ENCODE measurements at places on chromosomes 5 and 9.
A peak's percentile ranks its signal among the peaks of the same experiment; 100 is the strongest.

GRCh38 chr5:43154469-43154868 is 33.8 kb downstream of the ZNF131 start:
- DNase-seq, result peak; percentile 58

- DNase-seq, result peak; percentile 20
These were observed 86.5 kb upstream of the PLPP1 start for GRCh38 chr5:55621229-55621628.

GRCh38 chr9:137021979-137022661 is 5.9 kb downstream of the ABCA2 start:
- no peak for DNase-seq

DNA sequence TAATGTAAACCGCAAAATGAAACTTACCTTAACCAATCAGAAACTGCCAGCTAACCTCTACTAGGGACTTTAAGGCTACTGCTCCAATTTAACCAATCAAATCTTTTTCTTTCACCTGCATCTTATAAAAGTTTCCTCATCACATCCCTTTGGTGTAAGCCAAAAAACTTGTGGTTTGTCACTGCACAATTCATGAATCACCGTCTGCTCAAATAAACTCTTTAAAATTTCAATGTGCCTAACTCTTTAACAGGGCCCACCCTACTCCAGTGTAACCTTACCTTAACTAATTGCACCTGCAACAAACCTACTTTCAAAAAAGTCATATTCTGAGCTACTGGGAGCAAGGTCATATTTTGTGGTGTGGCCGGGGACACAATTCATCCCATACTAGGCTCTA is 172.2 kb upstream of the GRAMD2B start:
- no peak for DNase-seq

- peak; percentile 48 for DNase-seq
These were observed 182.9 kb upstream of the RFX3 start for GRCh38 chr9:3708751-3709150.

DNA sequence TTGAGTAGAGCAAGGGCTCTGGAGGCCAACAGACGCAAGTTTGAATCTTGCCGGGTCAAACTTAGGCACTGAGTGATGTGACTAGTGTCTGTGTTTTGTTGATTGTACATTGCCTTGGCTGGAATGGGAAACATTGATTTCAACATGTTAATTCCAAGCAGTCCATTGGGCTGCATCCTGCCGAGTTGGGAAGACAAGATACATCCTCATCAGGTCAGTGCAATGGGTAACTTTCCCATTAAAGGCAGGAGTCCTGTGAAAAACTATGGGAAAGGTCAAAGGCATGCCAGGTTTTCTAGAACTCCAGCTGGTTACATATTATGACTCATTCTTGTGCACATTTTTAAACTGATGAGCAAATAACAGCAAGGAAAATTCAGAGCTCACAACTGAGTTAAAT is 126.5 kb upstream of the ABCA1 start:
- no peak for DNase-seq

GRCh38 chr5:6201631-6202030 is 176.7 kb downstream of the MED10 start:
- no peak for DNase-seq

GRCh38 chr9:68749579-68750159 is 44.6 kb downstream of the PIP5K1B start:
- DNase-seq, result no peak

- no peak for DNase-seq
These were observed 87.6 kb upstream of the IFNE start for GRCh38 chr9:21569721-21570120.

DNA sequence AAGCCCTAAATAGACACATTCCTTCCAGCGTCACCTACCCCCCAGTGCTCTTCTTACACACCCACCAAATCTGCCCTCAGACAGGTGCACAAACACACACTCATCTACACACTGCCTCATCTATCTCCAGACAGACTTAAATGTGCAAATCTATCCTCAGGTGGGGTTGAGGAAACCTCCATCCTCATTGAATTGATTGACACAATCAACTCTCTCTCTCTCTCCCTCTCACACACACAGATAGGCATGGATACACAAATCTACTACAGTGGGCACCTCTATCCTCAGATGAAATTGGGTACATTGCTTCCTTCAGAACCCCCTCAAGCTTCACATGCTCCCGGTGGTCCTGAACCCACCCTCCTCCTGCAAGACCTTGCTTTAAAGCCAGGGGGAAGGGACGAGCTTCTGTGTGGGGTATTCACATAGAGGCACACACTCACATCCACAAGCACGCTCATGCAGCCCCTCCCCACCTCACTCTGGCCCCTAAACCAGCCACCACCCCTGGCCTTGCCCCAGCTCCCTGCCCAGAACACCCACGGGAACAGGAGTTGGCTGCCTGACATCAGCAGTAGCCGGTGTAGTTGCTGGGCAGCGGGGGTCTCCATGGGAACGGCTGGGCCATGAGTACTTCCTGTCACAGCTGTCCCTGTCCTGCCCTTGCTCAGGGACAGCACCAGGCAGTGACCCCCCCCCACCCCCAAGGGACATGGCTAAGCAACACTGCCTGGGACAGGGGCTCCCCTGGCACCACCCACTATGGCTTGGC is 22.8 kb downstream of the PCDH1 start:
- DNase-seq, result peak; percentile 48

GRCh38 chr5:59800347-59800893 is 93.1 kb downstream of the PDE4D start:
- DNase-seq, result no peak

DNA sequence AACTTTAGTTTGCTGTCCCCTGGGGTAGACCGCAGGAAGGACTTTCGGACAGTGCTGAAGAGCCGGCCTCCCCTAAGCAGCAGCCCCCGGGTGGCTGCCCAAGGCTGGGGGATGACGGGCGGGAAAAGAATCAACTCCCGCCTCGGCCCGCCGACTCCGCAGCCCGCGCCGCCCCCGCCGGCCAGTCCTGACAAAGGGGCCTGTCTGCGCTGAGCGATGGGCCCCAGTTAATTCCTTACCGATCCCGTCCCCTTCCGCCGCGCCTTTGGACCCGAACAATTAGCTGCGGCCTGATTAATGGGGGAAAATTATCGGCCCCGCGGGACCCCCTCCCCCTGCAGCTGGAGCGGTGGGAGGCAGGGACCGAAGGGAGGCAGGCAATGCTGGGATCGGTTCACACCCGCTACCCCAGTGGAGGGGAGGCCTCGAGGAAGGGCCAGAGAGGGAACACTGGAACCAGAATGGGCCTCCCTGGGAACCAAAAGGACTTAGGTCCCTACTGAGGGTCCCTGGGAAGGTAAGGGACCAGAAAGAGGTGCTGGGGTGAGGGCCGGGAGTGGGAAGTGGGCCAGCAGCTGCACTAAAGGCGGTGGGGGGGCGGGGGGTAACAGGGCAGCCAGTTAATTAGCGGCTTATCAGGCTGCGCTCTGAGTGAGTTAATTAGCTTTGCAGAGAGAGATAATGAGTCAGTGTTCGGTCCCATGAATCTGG is 4.2 kb downstream of the ARID3C start:
- DNase-seq, result no peak

DNA sequence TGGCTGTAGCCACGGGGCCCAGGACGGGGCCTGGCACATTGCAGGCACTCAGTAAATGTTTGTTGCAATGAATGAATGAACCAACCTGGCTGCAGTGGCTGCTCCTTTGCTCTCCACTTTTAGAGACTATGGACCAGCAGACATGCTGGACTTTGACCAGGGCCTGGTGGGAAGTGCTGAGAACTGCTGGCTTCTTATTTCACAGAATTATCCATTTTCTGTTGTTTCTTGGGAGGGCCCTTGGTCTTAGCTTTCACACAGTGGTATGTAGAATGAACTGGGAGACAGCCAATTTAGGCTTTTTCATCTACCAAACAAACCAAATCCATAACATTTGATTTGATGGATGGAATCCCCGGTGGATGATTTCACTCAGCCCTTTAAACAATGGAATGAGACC is 78.0 kb upstream of the LHFPL2 start:
- DNase-seq, result no peak

DNA sequence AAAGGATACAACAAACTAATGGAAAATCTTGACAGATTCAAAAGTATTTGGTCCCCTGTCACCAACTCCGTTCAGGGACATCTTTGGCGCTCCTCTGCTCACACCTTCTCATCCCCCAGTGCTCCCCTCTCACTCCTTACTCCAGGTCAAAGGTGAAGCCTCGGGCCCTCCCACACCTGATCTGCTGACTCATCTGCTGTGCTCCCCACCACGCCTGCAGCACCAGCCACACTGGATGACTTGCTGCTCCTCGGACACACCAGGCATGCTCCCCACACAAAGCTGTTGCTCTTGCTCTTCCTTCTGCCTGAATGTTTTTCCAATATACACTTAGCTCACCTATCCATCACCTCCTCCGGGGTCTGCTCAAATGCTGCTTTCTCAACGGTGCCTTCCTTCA is 123.4 kb downstream of the ESM1 start:
- DNase-seq, result no peak

DNA sequence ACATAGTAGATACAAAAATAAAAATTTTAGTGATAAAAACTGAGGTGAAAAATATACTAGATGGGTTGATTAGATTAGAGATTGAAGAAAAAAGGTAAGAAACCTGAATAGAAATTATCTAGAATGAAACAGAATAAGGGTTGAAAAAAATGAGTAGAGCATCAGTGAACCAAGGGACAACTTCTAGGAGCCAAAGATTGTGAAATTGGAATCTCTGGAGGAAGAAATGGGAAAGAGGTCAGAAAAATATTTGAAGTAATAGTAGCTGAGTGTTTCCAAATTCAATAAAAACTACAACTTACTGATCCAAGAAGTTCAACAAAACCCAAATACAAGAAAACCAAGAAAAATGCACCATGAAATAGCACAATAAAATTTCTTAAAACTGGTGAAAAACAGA is 116.6 kb upstream of the STARD4 start:
- DNase-seq, result no peak

- no peak for DNase-seq
These were observed 4.8 kb upstream of the CHD1 start for GRCh38 chr5:98933445-98934072.
